A549 treated with AZD2906 at 1 μM for 4 hours (cell line): ENCODE measurements at places on chromosomes 1 and 21. TPM values are rescaled to one million over a fixed set of nuclear protein-coding genes. Genes with fewer than 3 reads are reported as not detected.

The SYCP1 gene
- total RNA-seq = not detected in 5 replicates

The INAVA gene
- 37.0 to 53.3 TPM (median 44.3 TPM) in 5 replicates for total RNA-seq

The HAO2 gene
- total RNA-seq = not detected in 5 replicates

The CR2 gene
- 0.01 to 0.02 TPM (median 0.02 TPM) in 3 of 5 replicates, not detected in the others for total RNA-seq

The C1orf226 gene
- 0.79 to 1.1 TPM (median 0.86 TPM) in 5 replicates for total RNA-seq

The ANKRD35 gene
- 0.03 to 0.06 TPM (median 0.03 TPM) in 4 of 5 replicates, not detected in the other for total RNA-seq

The CXADR gene
- total RNA-seq = 9.6 to 16.1 TPM (median 12.1 TPM) in 5 replicates

The SLC35F3 gene
- total RNA-seq = 3.9 to 5.3 TPM (median 5.1 TPM) in 5 replicates

The CD164L2 gene
- not detected in 5 replicates for total RNA-seq

The DIRAS3 gene
- 0.78 to 1.3 TPM (median 1.2 TPM) in 5 replicates for total RNA-seq

The TRABD2B gene
- 2.5 to 4.5 TPM (median 4.0 TPM) in 5 replicates for total RNA-seq

The KIAA1614 gene
- total RNA-seq = 0.69 to 1.6 TPM (median 1.2 TPM) in 5 replicates

The CRP gene
- total RNA-seq = not detected in 5 replicates

The AK2 gene
- 136 to 168 TPM (median 143 TPM) in 5 replicates for total RNA-seq

The EXTL1 gene
- total RNA-seq = 0.01 to 0.02 TPM in 2 of 5 replicates, not detected in the others

The BSND gene
- not detected in 5 replicates for total RNA-seq

The C1orf94 gene
- total RNA-seq = 0.05 to 0.06 TPM (median 0.06 TPM) in 3 of 5 replicates, not detected in the others

The KLF17 gene
- 0.33 to 0.50 TPM (median 0.46 TPM) in 5 replicates for total RNA-seq

The PTGER3 gene
- 0.01 TPM in 1 of 5 replicates, not detected in the others for total RNA-seq

The ENAH gene
- total RNA-seq = 65.6 to 105 TPM (median 82.9 TPM) in 5 replicates

The NCAM2 gene
- total RNA-seq = not detected in 5 replicates

The CAMK2N1 gene
- 57.0 to 70.3 TPM (median 63.2 TPM) in 5 replicates for total RNA-seq

The ESRRG gene
- total RNA-seq = not detected in 5 replicates

The S100A5 gene
- 0.88 to 1.2 TPM (median 1.0 TPM) in 5 replicates for total RNA-seq

The CCDC185 gene
- 0.03 to 0.05 TPM (median 0.03 TPM) in 3 of 5 replicates, not detected in the others for total RNA-seq

The CNR2 gene
- 0.01 TPM in 1 of 5 replicates, not detected in the others for total RNA-seq

The SPRR5 gene
- total RNA-seq = not detected in 5 replicates

The KRTAP21-2 gene
- not detected in 5 replicates for total RNA-seq

The TINAGL1 gene
- total RNA-seq = 0.31 to 0.72 TPM (median 0.55 TPM) in 5 replicates

The SLC30A2 gene
- total RNA-seq = 0.26 to 0.70 TPM (median 0.38 TPM) in 5 replicates

The ZNF695 gene
- 2.0 to 3.1 TPM (median 2.4 TPM) in 5 replicates for total RNA-seq

The OLIG1 gene
- not detected in 5 replicates for total RNA-seq

The C4BPA gene
- total RNA-seq = 0.50 to 0.84 TPM (median 0.62 TPM) in 5 replicates

The SDHB gene
- 98.7 to 108 TPM (median 102 TPM) in 5 replicates for total RNA-seq

The GBP2 gene
- 0.59 to 1.3 TPM (median 0.65 TPM) in 5 replicates for total RNA-seq

The CYP4A22 gene
- not detected in 5 replicates for total RNA-seq

The RAB29 gene
- total RNA-seq = 9.9 to 12.6 TPM (median 11.0 TPM) in 5 replicates

The DIP2A gene
- 10.0 to 13.7 TPM (median 11.3 TPM) in 5 replicates for total RNA-seq

The NCMAP gene
- total RNA-seq = 0.02 to 0.06 TPM (median 0.03 TPM) in 4 of 5 replicates, not detected in the other

The GSTM3 gene
- 22.7 to 32.0 TPM (median 24.0 TPM) in 5 replicates for total RNA-seq
